ENCODE measurements at places on chromosomes 11 and 22.

DNA sequence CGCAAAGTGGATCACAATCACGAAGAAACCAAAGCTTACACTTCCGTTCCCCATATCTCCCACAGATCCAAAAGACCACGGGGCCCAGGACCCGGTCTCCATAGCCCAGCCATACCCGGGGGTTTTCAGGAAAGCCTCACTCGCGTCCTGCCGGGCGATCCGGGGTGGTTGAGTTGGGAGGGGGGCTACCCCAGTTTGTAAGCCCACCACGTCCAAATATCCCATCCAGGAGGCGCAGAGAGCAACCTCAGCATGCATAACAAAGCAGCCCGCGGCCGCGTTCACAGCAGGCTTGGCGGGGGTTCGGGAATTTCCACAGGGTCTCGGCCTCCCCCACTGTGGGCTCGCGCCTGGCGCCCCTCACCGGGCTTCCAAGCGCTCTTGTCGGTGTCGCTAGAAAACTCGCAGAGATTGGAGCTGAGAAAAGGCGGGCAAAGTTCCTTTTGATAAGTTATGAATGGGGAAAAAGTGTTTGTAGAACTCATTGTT is 9.5 kb downstream of the SDF2L1 start:
- H3K27ac ChIP-seq: no peak overlapping the region
- peak overlapping the region; percentile 33 for H3K4me3 ChIP-seq

DNA sequence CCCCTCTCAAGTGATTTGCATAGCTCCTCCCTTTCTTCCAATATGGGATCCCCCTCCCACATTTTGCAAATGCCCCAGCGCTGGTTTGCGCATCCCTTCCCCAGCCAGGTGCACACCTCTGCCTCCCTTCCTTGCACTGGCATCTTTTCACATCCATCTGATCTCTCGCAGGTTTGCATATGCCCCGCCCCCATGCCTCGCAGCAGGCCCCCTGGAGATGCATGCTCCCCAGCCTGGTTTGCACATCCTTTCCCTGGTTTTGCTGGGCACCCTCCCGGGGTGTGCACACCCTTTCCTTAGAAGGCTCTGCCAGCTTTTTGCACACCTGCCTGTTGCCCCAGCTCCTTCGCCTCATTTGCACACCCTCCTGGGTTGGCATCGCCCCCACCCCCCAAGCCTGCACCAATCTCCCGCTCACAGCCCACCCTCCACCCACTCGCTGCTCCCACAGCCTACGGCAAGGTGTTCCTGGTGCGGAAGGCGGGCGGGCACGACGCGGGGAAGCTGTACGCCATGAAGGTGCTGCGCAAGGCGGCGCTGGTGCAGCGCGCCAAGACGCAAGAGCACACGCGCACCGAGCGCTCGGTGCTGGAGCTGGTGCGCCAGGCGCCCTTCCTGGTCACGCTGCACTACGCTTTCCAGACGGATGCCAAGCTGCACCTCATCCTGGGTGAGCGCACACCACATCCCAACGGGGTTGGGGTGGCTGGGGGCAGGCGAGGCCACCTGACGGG is 917 bp downstream of the RPS6KA4 start:
- peak; percentile 65 for DNase-seq
- no peak overlapping the region for H3K27ac ChIP-seq
- peaks cover 28% of the 10 kb centered on the region for H3K36me3 ChIP-seq

DNA sequence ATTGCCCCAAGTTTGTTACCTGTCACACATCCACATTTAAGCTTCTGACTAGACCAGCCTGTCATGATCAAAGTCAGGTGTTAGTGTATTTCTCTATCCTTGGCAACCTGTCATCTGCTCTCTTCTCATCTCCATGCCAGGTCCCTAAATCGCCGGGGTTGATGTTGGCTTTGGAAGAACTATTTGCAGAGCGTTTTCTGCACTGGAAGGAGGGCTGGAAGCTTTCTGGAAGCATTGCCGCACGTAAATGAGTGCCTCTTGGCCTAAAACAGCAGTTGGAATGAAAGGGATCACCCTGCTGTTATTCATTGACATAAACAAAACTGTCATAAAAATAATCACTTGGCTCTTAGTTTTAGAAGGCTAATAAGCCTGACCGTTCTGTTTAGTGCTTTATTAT is 1.4 kb downstream of the TTC12 start:
- no peaks in the 10 kb centered on the region for H3K27me3 ChIP-seq
- H3K4me1 ChIP-seq: peaks cover 15% of the 10 kb centered on the region
- no peaks in the 10 kb centered on the region for H3K36me3 ChIP-seq
- peak overlapping the region; percentile 90 for H3K27ac ChIP-seq
- DNase-seq: peak; percentile 12

DNA sequence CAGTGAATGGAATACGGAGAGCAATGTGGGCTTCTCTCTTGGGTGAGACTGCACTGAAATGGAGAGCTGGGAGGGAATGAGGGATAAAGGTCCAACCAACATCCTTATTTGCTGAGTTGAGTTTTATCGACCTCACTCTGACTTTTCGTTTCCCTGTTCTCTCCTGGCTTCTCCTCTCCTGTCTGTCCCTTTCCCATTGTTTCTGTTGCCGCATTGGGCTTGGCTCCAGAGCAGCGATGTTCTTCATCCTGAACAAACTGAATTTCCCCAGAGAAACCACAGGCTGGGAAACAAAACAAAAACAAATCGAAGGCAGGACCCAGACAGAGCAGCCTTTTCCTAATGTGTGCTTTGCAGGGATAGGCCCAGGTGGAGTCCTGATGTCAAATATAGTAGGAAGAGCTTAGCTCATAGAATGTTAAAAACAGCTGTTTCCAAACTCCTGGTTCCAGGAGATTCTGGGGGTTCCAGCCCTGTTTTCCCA is 30.0 kb downstream of the MOV10L1 start:
- H3K36me3 ChIP-seq: no peaks in the 10 kb centered on the region
- no peaks in the 10 kb centered on the region for H3K4me1 ChIP-seq
- no peaks in the 10 kb centered on the region for H3K27me3 ChIP-seq
- no peak overlapping the region for H3K27ac ChIP-seq
- DNase-seq: no peak

DNA sequence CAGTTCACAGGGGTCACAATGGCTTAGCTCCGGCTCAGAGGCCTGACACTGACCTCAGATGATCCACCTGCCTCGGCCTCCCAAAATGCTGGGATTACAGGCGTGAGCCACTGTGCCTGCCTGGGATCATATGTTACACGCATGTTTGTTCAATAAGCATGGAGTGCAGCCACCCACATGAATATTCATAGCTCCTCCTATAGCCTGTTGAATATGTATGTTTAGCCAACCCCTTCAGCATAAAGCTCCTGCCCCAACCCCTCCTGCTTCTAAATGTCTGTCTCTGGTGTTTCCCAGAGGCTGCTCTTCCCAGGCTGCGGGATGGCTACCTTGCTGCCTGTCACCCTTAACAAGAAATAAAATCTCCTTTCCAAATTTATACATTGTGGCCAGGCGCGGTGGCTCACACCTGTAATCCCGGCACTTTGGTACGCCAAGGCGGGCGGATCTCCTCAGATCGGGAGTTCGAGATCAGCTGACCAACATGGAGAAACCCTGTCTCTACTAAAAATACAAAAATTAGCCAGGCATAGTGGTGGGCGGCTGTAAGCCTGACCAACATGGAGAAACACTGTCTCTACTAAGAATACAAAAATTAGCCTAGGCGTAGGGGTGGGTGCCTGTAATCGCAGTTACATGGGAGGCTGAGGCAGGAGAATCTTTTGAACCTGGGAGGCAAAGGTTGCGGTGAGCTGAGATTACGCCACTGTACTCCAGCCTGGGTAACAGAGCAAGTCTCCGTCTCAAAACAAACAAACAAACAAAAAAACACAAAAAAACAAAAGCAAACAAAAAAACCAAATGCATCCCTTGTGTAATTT is 1.1 kb upstream of the APOBEC3F start:
- H3K36me3 ChIP-seq: no peaks in the 10 kb centered on the region
- peak overlapping the region; percentile 76 for H3K4me3 ChIP-seq
- peaks cover 22% of the 10 kb centered on the region for H3K4me1 ChIP-seq
- H3K27ac ChIP-seq: peak overlapping the region; percentile 89
- DNase-seq: no peak

DNA sequence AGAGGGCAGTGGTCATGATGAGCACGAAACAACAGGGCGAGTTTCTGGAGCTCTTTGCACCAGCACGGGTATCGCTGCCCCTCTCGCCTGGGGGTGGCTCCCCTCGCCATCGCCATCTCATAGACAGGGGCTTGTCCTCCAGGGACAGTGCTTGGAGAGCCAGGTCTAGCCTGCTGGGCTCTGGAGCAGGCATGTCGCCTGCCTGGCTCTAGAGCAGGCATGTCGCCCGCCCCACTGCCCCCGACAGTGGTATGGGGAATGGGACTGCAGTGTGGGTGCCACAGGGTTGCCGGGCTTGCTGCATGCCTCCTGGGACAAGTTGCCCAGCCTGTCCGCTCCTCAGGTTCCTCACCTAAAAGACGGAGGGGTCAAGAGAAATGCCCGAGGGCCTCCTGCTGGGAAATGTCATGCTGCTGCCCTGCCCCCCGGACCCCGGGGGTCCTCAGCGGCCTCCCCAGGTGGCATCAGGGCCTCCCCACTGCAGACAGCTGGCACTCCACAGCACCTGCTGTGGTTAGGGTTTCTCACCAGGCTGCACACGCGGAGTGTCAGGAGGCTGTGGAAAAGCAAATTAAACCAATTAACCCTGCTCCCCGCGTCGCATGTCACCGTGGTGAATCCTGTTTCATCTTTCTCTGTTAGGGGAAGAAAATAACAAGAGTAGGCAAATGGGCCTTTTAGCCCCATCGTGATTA is 403.0 kb downstream of the TBC1D22A start:
- H3K36me3 ChIP-seq: peaks cover 2% of the 10 kb centered on the region
- H3K27me3 ChIP-seq: no peaks in the 10 kb centered on the region
- no peaks in the 10 kb centered on the region for H3K4me1 ChIP-seq
- no peak overlapping the region for H3K27ac ChIP-seq

DNA sequence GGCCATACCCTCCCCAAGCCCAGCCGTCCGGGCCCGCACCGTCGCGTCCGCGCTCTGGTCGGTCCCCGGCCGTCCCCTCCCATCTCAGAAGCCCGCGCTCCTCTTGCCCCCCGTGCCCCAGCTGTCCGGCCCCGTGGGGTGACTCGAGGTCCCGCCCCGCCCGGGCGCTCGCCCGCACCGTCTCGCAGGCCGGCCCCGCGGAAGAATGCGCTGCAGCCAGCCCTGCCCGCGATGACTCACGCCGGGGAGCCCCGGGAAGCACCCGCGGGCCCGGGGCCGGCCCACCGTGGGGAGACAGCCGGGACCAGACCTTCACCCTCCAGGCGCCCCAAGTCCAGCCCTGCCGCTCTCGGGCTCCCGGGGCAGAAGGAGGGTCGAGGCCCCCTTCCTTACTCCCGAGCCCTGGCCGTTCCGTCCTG is 320 bp upstream of the PHLDA2 start:
- H3K4me1 ChIP-seq: peaks cover 50% of the 10 kb centered on the region
- H3K27ac ChIP-seq: no peak overlapping the region
- peak overlapping the region; percentile 19 for H3K4me3 ChIP-seq
- DNase-seq: peak; percentile 71

Data from natural killer cell (primary cell).